ENCODE measurements at places on chromosomes 7 and 10.

DNA sequence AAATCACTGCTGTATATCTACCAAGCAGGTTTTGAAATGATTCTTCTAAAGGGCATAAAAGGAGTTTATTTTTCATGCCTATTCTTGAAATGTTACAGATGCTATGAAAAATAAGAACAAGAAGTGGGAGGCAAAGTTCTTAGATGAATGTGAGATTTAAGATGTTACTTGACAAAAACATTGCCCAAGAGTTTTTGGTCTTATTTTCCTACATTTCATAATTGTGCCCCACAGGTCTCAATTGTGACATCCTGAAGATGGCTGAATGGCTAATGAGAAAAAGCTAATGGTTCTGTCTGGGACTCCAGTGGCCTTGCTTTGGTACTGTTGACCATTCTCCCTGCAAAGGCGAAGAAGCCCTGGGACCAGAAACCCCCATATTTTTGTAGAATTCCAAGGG lies 43.0 kb upstream of the IFRD1 start:
- DNase-seq, result no peak

DNA sequence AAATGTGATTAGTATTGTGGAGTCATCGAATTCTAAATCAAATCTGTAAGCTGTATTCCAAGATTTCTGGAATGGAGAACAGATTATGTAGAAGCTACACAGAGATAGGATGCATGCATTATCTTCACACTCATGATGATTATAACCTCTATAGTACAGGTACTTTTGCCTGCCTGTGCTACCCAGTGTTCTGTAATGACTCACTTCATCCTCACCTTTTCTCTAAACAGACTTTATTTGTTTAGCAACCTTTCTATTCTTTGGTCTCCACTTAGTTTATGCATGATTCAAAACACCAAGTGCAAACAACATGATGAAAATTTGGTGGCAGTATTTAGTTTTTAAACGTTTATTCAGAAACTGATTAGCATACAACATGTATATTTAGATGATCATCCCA lies 68.4 kb upstream of the PRPS1L1 start:
- no peak for DNase-seq

- peak; percentile 96 for DNase-seq
Measured at GRCh38 chr10:73889014-73889413, 14.7 kb upstream of the CAMK2G start.

DNA sequence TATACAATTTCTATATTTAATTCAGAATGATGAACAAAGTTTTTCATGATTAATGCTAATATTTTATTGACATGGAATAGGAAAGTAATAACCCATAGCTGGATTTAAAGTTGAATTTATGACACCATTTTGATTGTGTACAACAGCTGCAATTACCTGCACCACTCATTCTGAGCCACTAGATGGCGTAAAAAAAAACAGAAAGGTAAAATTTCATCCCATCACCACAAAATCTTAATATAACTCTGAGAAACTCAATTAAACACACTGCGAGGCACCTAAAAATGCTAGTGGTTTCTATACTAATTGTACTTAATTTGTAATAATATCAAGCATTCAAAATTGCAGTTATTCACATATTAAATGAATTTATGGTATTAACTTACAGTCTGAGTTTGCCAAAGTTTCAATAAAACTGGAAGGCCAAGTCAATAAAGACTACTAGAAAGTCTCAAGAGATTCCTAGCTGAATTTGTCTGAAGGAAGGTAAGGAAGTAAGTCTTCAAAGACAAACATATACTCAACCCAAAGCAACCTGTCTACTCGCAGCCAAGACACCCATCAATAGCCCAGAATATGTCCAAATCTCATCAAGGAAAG lies 182.5 kb downstream of the SKAP2 start:
- DNase-seq, result peak; percentile 17

GRCh38 chr10:115044891-115045290 lies 48.3 kb upstream of the ATRNL1 start:
- no peak for DNase-seq

DNA sequence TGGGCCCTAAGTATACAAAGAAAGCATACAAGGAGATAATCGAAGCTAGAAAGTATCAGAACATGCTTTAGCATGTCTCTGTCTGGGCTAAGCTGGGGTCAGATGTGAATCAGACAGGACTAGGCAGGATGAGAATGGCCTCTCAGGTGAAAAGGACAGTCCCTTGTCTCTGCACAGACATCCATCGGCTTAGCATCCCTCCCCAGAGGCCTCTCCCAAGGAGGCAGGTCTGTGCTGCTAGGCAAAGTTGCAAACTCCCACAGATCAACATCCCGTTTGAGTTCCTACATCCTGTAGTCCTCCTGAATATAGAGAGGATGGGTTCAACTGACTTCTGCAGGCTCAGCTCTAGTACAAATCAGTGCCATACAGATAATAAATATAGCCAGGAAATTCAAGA lies 24.5 kb downstream of the CHST15 start:
- DNase-seq, result no peak

DNA sequence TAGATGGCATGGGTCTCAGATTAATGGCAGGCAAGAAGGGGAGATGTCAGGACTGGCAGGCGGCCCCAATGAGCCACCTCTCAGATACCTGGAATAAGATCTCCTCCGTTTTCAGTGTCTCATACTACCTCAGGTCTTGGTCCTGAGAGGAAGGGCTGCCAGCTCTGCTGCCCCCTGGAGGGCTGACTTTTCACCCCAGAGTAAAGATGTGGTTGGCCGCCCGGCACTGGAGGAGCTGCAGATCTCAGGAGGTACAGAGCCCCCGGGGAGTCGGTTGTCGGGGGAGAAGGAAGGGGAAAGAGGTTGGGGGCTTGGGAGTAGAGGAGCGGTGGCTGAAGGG lies 642 bp upstream of the COL13A1 start:
- peak; percentile 17 for DNase-seq

- no peak for DNase-seq
Measured at GRCh38 chr7:114711241-114711640, 210.7 kb upstream of the MDFIC start.

- no peak for DNase-seq
Measured at GRCh38 chr7:147400925-147401324, 1189.6 kb upstream of the C7orf33 start.

GRCh38 chr7:134513169-134513752 lies 14.1 kb upstream of the AKR1B10 start:
- peak; percentile 13 for DNase-seq

GRCh38 chr7:21753071-21753470 lies 192.6 kb downstream of the CDCA7L start:
- no peak for DNase-seq

- DNase-seq, result no peak
Measured at GRCh38 chr7:98777051-98777450, 92.8 kb downstream of the TMEM130 start.

GRCh38 chr10:56359837-56360236 lies 1.2 kb downstream of the ZWINT start:
- DNase-seq, result no peak

GRCh38 chr7:30065746-30066145 lies 37.5 kb downstream of the PLEKHA8 start:
- no peak for DNase-seq

- peak; percentile 55 for DNase-seq
Measured at GRCh38 chr7:74449809-74450397, 3.8 kb upstream of the GTF2IRD1 start.

DNA sequence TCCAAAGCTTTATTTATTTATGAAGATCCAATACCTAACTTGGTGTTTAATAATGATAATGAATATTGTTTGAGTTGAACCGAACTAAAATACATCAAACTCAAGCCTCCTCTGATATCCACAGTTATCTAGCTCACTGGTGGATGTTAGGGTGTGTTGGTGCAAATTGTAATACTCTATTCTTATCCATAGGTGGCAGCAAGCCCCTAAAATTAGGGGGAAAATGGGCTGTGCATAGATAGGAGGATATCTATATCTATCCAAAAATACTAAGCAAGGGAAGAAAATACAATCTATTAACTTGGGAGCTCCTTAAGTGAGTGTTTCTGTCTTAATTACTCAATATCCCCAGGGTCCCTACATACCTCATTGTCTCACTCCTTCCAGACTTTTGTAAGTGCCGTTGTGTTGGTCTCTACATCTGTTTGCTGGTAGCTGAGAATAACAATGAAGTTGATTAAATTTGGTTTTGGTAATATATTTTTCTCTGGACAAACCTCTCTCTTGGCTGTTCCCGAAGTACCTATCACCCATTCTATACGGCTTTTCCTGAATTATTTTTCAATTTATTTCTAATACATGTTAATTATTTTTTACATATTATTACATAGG lies 55.0 kb upstream of the VWDE start:
- peak; percentile 20 for DNase-seq

DNA sequence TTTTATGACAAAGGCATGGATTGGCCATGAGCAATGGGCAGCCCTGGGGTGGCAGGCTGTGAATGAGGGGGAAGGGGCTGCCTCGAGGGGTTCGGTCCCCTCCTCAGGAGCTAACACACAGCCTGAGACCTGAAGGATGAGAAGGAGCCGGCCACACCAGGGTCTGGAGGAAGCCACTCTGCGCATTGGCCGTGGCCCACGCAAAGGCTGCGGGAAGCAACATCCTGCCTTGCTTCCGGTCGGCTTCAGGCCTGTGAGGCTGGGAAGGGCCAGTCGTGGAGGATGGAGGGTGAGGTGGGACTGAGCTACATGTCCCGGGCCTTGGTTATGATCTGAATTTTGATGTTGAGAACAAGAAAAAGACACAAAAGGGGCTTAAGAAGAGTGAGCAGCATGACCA lies 49.4 kb downstream of the RGS10 start:
- DNase-seq, result no peak

DNA sequence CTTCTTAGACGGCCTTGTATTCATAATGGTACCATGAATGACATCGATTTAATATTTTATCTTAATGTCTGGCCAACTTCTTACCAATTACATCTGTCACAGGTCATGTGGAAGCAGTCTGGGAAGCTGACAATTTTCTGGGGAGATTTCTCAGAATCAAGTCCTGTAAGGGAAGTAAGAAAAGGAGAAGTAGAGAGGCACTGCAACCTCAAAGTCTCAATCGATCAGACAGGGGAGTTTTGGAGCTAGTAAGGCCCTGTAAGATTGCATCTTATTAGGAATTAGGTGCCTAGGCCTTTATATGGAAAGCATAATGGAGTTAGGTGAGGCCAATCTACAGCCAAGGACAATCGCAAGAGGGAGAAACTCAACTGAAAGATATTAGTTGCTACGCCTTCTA lies 694.6 kb upstream of the SORCS1 start:
- peak; percentile 52 for DNase-seq

DNA sequence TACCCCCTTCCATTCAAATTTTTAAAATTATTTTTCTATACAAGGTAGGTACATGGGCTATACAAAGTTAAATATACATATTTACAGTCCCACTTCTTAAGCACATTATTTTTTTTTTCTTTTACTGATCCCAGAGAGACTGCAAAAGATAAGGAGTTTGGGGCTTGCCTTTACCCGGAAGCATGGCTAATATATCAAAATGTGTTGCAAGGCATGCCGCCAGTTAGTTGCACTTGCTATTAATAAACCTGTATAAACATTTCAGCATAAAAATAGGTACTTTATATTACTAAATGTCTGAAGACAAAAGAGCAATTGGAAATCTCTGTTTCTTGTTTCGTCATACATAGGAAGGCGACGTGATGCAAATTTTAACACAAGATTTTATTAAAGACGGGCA lies 21.5 kb upstream of the PDLIM1 start:
- DNase-seq, result peak; percentile 16

DNA sequence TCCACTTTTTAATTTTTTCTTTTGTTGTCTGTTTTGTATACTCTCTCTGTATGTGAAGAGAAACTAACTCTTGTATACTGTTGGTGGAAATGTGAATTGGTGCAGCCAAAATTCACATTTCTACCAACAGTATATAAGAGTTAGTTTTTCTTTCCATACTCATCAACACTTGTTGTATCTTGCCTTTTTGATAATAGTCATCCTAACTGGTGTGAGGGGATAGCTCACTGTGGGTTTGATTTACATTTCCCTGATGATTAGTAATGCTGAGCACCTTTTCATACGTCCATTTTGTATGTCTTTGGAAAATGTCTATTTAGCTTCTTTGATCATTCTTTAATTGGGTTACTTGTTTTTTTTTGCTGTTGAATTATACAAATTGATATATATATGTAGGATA lies 375.5 kb upstream of the IGFBP3 start:
- DNase-seq, result no peak

All from MV-4-11 (cell line).